ENCODE measurements at places on chromosomes 5 and 9. TPM values are rescaled to one million over a fixed set of nuclear protein-coding genes. Genes with fewer than 3 reads are reported as not detected.
A peak's percentile ranks its signal among the peaks of the same experiment; 100 is the strongest.

- no peaks in the 10 kb centered on the region for H3K27me3 ChIP-seq
- no peak for DNase-seq
- no peaks in the 10 kb centered on the region for H3K36me3 ChIP-seq
- no peak overlapping the region for H3K4me3 ChIP-seq
- no peaks in the 10 kb centered on the region for H3K4me1 ChIP-seq
- H3K27ac ChIP-seq, result no peak overlapping the region
Observed at GRCh38 chr5:93120051-93120450, 461.0 kb downstream of the NR2F1-AS1 start.

Gene ENTREP1
- total RNA-seq, result 4.1 TPM

GRCh38 chr5:72151646-72152045, 44.4 kb downstream of the MAP1B start:
- H3K27me3 ChIP-seq, result peaks cover 3% of the 10 kb centered on the region
- no peak overlapping the region for H3K27ac ChIP-seq
- H3K36me3 ChIP-seq, result no peaks in the 10 kb centered on the region
- H3K4me3 ChIP-seq, result no peak overlapping the region
- no peak for DNase-seq

DNA sequence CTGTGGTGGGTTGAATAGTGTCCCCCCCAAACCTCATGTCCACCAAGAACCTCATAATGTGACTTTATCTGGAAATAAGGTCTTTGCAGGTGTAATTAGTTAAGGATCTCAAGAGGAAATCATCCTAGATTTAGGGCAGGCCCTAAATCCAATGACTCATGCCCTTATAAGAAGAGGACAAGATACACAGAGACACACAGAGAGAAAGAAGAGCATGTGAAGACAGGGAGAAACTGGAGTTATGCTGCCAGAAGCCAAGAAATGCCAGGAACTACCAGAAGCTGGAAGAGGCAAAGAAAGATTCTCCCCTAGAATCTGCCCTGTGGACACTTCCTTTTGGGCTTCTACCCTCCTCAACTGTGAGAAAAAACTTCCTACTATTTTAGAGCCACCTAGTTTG, 8.8 kb downstream of the FAM13B start:
- H3K4me1 ChIP-seq, result no peaks in the 10 kb centered on the region
- H3K27ac ChIP-seq, result no peak overlapping the region
- peaks cover 4% of the 10 kb centered on the region for H3K36me3 ChIP-seq
- no peaks in the 10 kb centered on the region for H3K27me3 ChIP-seq
- no peak overlapping the region for H3K4me3 ChIP-seq
- DNase-seq, result no peak

GRCh38 chr9:91415290-91415689, 8.3 kb downstream of the NFIL3 start:
- H3K36me3 ChIP-seq, result no peaks in the 10 kb centered on the region
- no peak for DNase-seq
- no peaks in the 10 kb centered on the region for H3K4me1 ChIP-seq
- no peak overlapping the region for H3K27ac ChIP-seq

DNA sequence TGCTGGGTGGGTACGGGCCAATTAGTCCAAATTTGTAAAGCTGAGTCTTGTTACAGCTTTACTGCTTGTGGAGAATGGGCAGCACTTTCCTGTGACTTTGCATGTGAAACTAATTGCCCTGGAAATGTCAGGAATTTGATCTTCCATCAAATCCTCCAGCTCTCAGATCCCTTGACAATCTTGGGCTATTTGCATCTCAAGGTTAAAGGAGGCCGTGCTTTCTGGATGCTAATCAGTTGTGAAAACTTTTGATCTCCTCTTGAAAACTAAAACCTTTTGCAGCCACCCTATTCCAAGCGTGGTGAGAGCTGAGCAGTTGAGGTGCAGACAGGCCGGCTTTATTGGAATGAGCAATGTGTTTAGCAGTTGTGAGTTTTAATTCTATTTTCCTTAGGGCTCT, 68.0 kb upstream of the CLINT1 start:
- H3K27me3 ChIP-seq, result no peaks in the 10 kb centered on the region
- H3K27ac ChIP-seq, result no peak overlapping the region
- H3K4me3 ChIP-seq, result no peak overlapping the region
- DNase-seq, result no peak
- peaks cover 7% of the 10 kb centered on the region for H3K4me1 ChIP-seq

GRCh38 chr5:67451640-67452279, 255.2 kb upstream of the CD180 start:
- no peak overlapping the region for H3K4me3 ChIP-seq
- no peaks in the 10 kb centered on the region for H3K27me3 ChIP-seq
- DNase-seq, result no peak

GRCh38 chr9:36772449-36773403, 200.0 kb downstream of the MELK start:
- no peak for DNase-seq
- H3K36me3 ChIP-seq, result no peaks in the 10 kb centered on the region
- H3K27me3 ChIP-seq, result no peaks in the 10 kb centered on the region
- H3K27ac ChIP-seq, result no peak overlapping the region
- H3K4me1 ChIP-seq, result no peaks in the 10 kb centered on the region

GRCh38 chr5:60333005-60333571, 366.9 kb downstream of the DEPDC1B start:
- H3K27ac ChIP-seq, result no peak overlapping the region
- DNase-seq, result no peak
- H3K36me3 ChIP-seq, result no peaks in the 10 kb centered on the region

DNA sequence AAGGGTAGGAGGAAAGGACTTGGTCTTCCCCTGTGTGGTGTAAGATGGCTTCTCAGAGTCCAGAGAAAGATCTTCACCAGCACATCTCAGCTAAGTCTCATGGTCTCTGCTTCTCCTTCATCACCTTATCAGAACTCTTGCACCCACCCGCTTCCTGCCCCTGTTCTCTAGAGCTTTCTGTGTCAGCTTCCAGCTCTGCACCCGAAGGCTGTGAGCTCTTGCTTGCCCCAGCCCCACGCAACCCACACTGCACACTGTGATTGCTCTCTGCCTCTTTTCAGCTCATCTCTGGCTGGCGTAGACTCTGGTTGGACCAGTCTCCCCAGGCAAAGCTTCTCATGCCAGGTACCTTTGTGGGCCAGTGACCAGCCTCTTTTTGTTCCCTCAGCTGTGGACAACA, 93.2 kb upstream of the RAPGEF1 start:
- H3K4me1 ChIP-seq, result no peaks in the 10 kb centered on the region
- peak overlapping the region; percentile 60 for H3K27ac ChIP-seq
- DNase-seq, result no peak
- H3K36me3 ChIP-seq, result no peaks in the 10 kb centered on the region
- no peaks in the 10 kb centered on the region for H3K27me3 ChIP-seq
- no peak overlapping the region for H3K4me3 ChIP-seq

GRCh38 chr9:132412089-132412488, 2.1 kb downstream of the CFAP77 start:
- no peaks in the 10 kb centered on the region for H3K36me3 ChIP-seq
- H3K4me3 ChIP-seq, result no peak overlapping the region
- no peak overlapping the region for H3K27ac ChIP-seq
- peaks cover 26% of the 10 kb centered on the region for H3K4me1 ChIP-seq
- no peak for DNase-seq

GRCh38 chr9:19229595-19230354, 718 bp upstream of the DENND4C start:
- H3K4me1 ChIP-seq, result peaks cover 8% of the 10 kb centered on the region
- peak; percentile 49 for DNase-seq
- peak overlapping the region; percentile 54 for H3K4me3 ChIP-seq
- H3K27me3 ChIP-seq, result no peaks in the 10 kb centered on the region
- H3K27ac ChIP-seq, result peak overlapping the region; percentile 65
- no peaks in the 10 kb centered on the region for H3K36me3 ChIP-seq

Gene FOXD4L3
- 0.94 TPM for total RNA-seq

Gene RELL2
- 10.0 TPM for total RNA-seq

Gene IL4
- 4.5 TPM for total RNA-seq

- no peaks in the 10 kb centered on the region for H3K36me3 ChIP-seq
- H3K4me3 ChIP-seq, result no peak overlapping the region
- DNase-seq, result no peak
- no peak overlapping the region for H3K27ac ChIP-seq
- H3K4me1 ChIP-seq, result no peaks in the 10 kb centered on the region
Observed at GRCh38 chr5:122707796-122708195, 67.1 kb upstream of the SNX2 start.

DNA sequence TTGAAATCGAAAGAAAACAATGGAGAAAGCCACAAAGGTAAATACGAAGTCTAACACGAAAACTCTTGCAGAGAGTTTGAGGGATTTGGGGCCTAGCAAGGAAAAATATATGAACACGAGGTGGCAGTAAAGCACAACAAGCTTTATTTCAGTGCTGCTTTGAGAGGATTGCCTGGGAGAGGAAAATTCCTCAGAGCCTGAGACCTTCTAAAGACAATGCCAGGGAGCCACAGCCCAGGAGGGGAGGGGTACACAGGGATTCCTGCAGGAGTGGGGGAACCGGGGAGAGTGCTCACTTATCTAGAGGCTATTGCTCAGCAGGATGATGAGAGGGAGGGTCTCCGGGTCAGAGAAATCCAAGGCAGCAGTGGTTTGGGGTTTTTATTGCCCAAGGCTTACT, 134.9 kb upstream of the ADCY2 start:
- no peak overlapping the region for H3K27ac ChIP-seq
- H3K4me1 ChIP-seq, result no peaks in the 10 kb centered on the region
- no peaks in the 10 kb centered on the region for H3K36me3 ChIP-seq

- peak overlapping the region; percentile 14 for H3K4me3 ChIP-seq
- no peaks in the 10 kb centered on the region for H3K36me3 ChIP-seq
Observed at GRCh38 chr9:127557466-127557869, 54.6 kb upstream of the STXBP1 start.

Gene SPINK13
- not detected for total RNA-seq

All from thymus (tissue), 14 donors.